Kidney tubule cell (primary cell): ENCODE measurements at places on chromosomes 13 and 19.

GRCh38 chr13:110876609-110877008 is 38.3 kb downstream of the ANKRD10 start:
- no peak for DNase-seq

- DNase-seq, result no peak
These were observed 2.2 kb downstream of the FRY start for GRCh38 chr13:32033744-32034143.

DNA sequence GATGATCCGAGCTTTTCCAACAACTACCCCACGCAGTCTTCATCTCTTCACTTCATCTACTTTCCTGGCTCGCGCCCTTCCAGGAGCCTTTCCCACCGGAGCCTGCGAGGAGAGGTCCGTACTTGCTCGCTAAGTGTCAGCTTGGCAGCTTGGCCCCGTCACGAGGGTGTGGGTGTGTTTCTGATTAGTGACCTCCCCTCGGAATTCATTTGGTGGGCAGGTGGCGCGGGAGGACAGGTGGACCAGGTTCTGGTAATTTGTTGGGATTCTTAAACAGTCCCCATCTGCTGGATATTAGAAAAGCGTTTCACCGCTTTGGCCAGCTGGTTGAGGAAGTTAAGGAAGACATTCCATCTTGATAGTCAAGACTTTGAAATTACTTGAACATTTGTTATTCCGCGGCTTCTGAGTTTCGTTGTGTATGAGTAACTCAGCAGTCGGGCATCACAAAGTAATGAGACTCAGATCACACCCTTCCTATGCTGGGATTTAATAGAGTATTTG is 515 bp downstream of the UFM1 start:
- DNase-seq, result peak; percentile 72

GRCh38 chr13:48818495-48819356 is 157.0 kb upstream of the FNDC3A start:
- DNase-seq, result peak; percentile 92

DNA sequence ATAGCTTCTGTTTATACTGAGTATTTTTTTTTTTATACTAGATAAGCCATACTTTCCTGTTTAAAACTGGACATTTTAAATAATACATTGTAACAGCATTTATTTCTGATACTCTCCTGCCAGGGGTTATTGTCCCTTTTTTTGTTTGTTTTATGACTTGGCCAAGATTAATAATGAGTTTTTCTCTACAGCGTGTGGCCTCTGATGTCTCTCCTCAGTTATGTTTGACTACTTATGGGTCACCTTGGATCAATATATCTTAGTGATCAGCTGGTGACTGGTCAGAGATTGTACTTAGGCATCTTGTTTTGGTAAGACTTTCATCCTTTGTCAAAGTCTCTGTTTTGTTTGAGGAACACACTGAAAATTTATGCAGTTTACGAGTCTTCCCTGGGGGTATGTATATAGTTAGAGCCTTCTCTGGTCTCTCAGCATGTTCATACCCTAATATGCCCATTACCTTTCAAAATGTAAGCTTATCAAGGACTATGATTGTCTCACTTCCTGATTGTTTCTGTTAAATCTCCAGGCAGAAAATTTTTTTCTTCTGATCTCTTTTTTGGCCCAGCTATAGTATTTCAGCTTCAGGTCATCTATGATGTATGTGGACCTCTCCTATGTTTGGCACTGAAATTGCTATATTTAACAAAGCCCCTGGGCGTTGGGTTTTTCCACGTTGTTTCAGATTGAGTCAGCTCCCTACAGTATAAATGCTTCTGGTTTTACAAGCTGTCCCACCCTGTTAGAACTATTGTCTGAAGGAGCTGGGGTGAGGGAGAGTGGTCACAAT is 87.9 kb downstream of the URI1 start:
- DNase-seq, result no peak

- DNase-seq, result peak; percentile 85
These were observed 145.5 kb upstream of the MAB21L1 start for GRCh38 chr13:35621989-35622388.

DNA sequence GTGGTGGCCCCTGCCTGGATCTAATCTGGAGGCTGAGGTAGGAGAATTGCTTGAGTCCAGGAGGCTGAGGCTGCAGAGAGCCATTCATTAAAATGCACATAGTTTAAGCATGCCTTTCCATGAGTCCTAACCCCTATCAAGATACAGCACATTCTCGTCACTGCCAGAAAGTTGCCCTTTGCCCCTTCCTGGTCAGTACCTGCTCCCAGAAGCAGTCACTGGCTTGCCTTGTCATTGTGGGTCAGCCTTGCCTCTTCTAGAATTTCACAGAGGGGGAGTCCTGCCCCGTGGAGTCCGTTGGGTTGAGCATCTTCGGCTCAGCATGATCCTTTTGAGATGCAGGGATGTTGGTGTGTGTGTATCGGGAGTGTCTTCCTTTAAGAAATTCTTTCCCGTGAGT is 10.8 kb downstream of the BICRA start:
- peak; percentile 21 for DNase-seq

GRCh38 chr13:29959086-29959485 is 108.7 kb upstream of the UBL3 start:
- no peak for DNase-seq

- no peak for DNase-seq
These were observed 97.4 kb downstream of the ARHGEF7 start for GRCh38 chr13:111212517-111212873.

DNA sequence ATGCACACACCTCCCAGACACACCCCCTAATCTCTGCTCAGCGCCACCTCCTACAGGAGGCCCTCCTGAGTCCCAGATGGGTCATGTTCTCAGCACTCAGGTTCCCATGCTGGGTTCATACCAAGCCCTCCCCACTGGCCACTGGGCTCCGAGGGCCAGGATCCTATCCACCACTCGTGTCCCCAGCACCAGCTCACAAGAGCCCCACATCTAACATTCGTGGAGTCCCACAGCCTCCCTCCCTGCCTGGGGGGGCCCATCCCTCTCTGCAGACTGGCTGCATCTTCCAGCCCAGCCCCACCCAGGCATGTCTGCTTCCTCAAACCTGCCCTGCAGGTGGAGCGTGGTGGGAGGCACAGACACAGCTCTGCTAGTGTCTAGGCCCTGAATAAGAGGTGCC is 227.4 kb downstream of the TUBA3C start:
- no peak for DNase-seq

DNA sequence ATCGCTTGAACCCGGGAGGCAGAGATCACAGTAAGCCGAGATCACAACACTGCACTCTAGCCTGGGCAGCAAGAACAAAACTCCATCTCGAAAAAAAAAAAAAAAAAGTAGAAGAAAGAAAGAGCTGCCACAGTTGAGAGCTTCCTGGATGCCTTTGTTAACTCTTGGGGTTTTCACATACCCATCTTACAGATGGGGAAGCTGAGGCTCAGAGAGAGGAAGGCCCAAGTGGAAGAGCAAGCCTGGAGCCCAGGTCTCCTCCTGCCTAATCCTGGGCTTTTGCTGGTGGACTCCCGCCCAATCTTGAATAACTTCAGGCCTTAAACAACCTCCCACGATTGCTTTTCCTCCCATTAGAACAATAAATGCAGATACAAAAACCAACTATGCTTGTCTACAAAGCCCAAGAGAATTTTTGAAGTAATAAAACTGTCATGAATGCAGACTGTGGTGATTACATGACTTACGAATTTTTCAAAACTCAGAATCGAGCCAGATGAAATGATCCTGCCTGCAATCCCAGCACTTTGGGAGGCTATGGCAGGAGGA is 41.7 kb downstream of the LTBP4 start:
- no peak for DNase-seq

DNA sequence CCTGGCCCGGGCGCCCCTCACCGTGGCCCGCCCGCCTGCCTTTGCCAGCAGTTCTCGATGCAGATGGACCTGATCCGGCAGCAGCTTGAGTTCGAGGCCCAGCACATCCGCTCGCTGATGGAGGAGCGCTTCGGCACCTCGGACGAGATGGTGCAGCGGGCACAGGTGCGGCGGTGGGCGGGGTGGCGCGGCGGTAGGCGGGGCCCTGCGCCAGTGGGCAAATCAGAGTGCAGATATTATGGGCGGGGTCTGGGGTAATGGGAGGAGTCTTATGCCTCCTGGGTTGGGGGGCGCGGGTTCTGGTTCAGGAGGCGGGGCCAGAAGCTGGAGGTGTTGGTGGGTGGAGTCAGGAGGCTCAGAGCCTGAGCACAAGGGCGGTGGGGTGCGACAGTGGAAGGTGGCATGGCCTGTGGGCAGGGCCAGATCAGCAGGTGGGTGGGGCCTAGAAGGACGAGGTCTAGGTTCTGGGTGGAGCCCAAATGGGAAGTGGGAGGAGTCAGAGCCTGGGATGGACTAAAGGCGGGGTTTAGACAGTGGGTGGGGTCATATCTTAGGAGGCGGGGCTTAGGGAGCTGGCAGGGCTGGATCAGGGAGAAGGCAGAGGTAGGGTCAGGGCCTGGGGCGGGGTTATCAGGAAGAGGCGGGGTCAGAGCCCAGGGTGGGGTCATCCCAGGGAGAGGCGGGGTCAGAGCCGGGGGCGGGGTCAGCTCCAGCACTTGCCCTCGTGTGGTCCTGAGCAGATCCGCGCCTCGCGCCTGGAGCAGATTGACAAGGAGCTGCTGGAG is 5.6 kb downstream of the APC2 start:
- DNase-seq, result peak; percentile 72

DNA sequence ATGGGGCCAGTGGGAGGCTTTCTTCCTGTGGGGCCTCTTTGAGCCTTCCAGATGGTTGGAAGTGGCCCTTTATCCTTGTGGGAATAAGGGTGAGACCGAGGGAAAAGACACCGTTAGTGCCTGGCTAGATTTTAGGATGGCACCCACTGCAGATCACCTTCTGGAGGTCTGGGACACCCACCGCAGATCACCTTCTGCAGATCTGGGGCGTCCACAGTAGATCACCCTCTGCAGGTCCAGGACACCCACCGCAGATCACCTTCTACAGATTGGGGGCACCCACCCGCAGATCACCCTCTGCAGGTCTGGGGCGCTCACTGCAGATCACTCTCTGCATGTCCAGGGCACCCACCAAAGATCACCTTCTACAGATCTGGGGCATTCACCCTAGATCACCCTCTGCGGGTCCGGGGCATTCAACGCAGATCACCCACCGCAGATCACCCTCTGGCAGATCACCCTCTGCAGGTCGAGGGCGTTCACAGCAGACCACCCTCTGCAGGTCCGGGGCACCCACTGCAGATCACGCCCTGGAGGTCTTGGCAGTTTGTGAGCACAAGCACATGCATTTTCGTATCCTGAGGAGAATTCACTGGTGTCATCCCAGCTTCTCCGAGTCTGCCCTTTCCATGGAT is 153.4 kb upstream of the TSHZ3 start:
- no peak for DNase-seq

DNA sequence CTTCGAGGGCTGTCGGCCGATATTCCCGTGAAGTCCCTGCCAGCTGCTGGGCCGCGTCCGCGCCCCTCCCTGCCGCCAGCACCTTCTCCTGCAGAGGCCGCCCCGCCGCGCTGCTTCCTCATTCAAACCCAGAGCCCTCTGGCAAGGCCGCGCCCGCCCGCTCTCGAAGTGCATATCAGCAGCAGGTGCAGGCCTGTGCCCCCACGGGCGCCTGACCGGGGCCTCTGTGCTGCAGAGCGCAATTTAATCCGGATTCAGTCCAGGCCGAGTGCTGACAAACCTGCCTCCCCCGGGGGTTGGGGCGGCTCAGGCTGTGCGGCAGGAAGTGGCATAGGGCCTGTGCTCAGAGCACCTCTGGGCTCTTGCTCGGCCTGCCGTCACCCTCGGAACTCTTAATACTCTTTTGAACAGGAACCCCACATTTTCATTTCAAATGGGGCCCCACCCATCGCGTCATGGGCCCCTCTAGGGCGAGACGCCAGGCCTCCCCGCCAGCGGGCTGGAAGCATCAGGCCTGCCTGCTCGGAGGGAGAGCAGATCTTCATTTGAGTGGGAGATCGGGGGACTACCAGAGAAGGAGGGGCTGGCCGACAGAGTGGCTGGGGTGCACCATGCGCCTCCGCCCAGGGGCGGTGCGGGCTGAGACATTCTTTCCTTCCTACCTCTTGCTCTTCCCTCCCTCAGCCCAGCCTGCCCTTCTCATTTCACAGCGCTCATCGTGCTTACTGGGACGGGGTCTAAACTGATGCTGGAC is 125.7 kb downstream of the TNFRSF19 start:
- DNase-seq, result peak; percentile 35

DNA sequence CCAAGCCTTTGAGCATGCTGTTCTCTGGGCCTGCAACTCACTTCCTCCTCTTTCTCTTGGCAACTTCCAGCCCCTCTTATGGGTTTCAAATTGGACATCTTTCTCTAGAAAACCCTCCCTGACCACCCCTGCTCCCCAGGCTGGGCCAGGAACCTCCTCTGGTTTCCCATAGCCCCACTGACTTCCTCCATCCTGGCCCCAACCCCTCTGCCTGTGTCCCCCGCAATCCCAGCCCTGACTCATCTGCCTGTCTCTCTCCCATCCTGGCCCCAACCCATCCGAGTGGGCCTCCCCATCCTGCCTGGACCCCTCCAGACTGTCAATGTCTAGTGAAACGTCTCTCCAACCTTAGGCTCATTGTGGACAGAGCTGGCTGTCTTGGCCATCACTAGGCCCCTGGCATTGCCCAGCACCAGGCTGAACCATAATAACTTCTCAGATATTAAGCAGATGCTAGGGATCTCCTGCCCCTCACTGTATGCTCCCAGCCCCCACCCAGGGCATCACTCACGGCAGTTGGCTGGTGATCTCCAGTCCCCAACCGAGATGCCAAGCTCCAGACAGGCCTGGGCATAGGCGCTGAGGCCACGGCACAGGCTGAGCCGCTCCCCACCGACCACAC is 16.8 kb downstream of the FCGBP start:
- no peak for DNase-seq
